Activated naive CD8-positive, alpha-beta T cell treated with anti-CD3 and anti-CD28 coated beads, Interleukin-2, amount 50 U/mL, for 24 hours (primary cell): ENCODE measurements at places on chromosomes 16 and 17.

DNA sequence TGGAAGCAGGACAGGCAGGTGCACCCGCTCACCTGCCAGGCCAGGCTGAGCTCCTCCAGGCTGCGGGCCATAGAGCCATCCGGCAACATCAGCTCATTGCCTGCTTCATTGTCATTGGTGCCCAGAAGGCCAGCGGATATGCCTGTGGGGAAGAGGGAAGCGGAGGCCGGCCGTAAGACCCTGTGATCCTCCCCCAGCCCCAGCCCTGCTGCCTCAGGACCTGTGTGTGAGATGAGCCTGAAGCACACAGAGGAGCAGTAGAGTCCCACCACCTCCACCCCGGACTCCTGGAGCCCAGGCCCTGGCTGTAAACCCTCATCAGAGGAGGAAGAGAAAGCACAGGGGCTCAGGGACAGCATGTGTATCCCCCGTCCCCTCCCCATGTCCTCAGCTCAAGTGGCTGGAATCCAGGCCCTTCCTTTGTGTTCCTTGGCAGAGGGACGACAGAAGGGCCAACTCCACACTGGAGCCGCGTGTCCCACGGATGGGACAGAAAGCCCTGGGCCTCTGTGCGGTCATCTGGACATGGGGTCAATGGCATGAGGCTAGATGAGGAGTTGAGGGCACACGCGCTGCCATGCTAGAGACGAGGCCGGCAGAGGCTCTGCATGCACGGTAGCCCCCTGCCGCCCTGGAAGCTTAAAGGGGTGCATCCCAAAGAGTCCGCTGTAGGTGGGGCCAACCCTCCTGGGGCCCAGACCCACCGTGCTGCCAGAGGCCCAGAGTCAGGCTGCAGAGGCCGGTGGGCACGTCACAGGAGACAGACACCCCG lies 39.1 kb downstream of the RMI2 start:
- no peak for DNase-seq

- no peak for DNase-seq
Measured at GRCh38 chr16:84313921-84314320, 19.2 kb downstream of the WFDC1 start.

DNA sequence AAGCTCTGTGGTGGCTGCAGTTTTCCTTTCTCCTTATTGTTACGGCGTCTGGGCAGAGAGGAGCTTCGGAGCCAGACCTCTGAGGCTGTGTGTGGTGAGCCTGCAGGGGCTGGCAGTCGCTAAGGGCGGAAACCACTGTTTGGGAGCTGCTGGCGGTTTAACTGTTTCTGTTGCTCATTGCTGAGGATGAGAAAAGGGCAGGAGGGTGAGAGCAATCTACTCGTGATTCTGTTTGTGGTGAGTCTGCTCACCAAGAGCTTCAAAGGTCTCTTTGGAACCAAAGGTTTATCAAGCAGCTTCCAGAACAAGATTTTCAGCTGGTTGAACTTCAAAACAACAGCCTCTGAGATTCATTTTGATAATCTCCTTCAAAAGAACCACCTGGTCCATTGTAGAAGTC lies 143.9 kb downstream of the ANKFN1 start:
- DNase-seq = peak; percentile 38

GRCh38 chr16:8184854-8185253 lies 405.5 kb downstream of the TMEM114 start:
- no peak for DNase-seq

GRCh38 chr16:28163699-28164098 lies 48.1 kb downstream of the XPO6 start:
- no peak for DNase-seq

GRCh38 chr17:51590071-51590656 lies 329.8 kb downstream of the UTP18 start:
- DNase-seq = no peak

- no peak for DNase-seq
Measured at GRCh38 chr16:47715442-47716083, 254.4 kb downstream of the PHKB start.

DNA sequence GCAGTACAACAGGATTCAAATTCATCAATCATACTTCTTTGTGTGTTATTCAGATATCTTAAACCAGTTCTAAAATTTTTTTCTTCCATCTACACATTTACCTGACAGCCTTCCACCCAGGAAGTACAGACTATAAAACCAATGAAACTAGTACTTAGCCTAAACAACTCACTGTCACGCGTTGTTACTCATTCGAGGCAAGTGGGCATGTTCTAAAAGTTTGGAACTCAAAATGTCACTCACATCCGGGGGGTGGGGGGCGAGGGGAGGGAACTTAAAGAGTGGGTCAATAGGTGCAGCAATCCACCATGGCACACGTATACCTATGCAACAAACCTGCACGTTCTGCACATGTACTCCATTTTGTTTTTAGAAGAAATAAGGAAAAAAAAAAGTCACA lies 90.4 kb upstream of the PLEKHM1 start:
- DNase-seq = no peak

GRCh38 chr16:67914758-67915495 lies 16.7 kb downstream of the CTRL start:
- DNase-seq = no peak

DNA sequence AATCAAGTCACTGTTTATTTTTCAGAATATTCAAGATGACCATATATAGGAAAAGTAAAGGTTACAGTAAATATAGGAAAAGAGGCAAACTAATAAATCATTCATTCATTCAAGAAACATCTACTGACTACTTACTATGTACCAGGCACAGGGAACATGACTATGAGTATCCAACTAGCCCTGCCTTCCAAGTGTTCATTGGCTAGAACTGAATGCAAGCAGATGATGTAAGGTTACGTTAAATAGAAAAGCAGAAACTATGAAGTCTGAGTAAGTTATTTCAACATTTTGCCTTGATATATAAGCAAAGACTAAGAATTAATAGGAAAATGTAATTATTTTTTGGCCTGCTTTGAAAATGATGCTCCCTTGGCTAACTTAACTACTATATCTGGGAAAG lies 36.7 kb downstream of the SPAG9 start:
- DNase-seq = no peak

DNA sequence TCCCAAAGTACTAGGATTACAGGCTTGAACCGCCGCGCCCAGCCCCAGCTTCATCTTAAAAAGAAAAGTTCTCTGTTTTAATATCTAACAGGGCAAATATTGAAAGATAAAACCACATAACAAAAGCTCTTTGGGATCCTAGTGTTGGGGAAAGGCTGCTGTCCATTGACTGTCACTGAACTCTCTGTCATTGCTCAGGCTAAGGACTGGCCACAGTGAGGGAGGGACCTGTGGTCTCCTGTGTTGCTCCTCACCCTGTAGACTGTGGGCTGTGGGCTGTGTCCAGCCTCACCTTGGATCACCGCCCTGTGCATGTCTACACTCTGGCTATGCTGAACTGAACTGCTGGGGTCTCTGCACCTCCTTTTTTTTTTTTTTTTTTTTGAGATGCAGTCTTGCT lies 11.3 kb upstream of the PYDC1 start:
- no peak for DNase-seq

DNA sequence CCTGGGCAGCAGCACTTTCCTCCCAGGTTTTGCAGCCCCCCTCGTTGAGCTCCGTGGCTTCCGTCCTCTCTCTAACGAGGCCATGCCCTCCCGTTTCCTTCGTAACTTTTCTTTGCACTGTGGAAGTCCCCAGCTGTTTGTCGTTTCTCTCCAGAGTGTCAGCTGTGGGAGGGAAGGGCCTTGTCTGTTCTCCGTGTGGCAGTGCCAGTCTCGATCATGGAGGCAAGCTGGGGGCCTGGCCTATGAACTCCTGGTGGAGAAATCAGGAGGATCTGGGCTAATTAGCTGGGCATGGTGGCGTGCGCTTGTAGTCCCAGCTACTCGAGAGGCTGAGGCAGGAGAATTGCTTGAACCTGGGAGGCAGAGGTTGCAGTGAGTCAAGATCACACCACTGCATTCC lies 28.3 kb downstream of the TBCD start:
- DNase-seq = no peak
